ENCODE measurements at places on chromosomes 4 and X.
A peak's percentile ranks its signal among the peaks of the same experiment; 100 is the strongest.

GRCh38 chr4:3310301-3311094 lies 17.7 kb downstream of the RGS12 start:
- no peak for DNase-seq

DNA sequence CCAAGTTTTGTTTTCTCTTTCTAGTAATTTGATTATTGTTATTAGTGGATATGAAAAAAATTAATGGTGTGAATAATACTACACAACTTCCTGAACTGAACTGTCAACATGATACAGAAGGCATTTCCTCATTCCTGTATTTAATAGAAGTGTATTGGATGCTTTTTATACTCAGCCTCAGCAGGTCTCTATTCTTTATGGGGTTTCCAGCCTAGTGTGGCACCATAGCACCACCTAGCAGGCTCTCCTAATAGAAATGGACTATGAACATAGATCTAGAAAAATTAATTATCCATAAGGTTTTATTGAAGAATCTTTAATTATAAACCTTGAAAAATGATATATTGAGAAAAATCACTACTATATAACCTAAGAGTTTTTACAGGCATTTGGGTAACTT lies 52.4 kb downstream of the GLRB start:
- DNase-seq = no peak

DNA sequence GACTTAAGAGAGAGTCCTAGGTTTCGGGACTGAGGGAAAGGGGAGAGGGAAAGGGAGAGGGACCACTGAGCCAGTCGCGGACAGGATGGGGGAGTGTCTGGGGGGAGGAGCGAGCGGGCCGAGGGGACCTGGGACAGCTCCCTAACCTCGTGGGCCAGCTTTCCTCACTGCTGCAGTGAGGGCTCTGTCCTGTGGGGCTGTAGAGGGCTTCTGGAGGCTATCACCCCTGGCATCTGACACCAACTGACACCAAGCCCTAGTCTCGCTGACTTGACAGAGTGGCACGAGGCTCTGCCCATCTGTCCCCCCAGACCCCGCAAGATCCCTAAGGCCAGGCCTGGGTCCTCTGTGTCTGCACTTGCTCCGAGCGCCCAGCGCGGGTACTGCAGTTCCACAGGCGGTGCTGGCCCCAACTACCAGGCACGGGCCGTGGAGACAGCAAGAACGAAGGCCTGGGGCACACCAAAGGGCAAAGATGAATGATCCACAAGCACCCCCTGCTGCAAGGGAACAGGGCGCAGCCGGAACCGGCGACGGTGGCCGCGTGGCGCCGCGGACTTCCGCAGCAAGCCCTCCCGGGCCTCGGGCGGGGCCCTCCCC lies 465 bp downstream of the HAUS7 start:
- peak; percentile 29 for DNase-seq

GRCh38 chr4:20590849-20591248 lies 109.4 kb upstream of the PACRGL start:
- no peak for DNase-seq

- no peak for DNase-seq
Observed at GRCh38 chr4:185211035-185211434, 1.6 kb downstream of the SNX25 start.

- peak; percentile 74 for DNase-seq
Observed at GRCh38 chr4:140266958-140267568, 106.4 kb upstream of the SCOC start.

GRCh38 chr4:42327323-42327722 lies 70.0 kb upstream of the SHISA3 start:
- DNase-seq = no peak

DNA sequence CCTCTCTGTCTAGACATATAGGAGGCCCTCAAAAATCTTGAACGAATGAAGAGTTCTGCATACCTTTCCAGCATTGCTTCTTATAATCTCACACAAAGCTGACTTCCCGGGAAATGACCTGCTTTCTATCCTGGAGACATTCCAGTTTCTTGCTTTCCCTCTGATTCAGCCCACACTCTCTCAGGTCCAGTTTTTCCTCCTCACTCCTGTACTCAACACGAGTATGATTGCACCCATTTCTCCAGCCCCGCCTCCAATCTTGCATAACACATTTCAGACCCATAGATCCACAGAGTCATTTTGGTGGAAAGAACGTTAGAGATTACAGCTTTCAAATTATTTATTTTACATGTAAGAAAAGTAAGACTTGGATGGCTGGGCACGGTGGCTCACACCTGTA lies 127.5 kb upstream of the TLR3 start:
- no peak for DNase-seq

DNA sequence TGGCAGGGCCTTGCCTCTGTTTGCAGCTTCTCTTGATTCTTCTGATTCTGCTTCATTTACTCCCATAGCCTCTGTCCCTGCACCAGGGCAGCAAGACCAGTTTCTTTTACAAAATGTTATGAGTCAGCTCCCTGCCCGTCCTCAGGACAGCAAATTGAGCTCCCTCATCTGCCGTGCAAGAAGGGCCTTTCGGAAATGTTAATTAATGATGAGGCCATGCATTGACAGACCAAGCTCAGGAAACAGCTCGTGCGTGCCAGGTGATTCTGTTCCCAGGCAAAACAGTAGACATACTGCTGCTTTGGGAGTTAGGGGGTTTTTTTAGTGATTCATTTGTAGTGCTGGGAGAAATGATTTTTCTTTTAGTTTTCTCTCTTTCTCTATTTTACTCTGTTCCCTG lies 231.7 kb downstream of the FBXW7 start:
- DNase-seq = no peak

DNA sequence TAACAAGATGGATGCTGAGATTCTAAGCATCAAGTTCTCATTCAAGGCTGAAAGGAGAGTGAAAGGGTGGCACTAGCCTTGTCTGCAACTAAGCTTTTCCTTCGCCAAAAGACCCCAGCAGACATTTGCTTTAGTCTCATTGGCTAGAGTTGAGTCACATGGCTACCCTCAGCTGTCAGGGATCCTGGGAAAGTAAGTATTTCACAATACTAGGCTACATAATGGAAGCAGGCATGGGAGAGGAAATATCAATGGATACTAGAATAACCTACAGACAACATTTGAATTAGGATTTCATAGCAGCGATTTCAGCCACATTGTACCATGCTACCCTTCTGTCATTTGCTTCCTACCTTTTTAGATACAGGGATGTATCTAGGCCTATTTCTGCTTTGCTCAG lies 29.1 kb downstream of the MAOA start:
- no peak for DNase-seq

DNA sequence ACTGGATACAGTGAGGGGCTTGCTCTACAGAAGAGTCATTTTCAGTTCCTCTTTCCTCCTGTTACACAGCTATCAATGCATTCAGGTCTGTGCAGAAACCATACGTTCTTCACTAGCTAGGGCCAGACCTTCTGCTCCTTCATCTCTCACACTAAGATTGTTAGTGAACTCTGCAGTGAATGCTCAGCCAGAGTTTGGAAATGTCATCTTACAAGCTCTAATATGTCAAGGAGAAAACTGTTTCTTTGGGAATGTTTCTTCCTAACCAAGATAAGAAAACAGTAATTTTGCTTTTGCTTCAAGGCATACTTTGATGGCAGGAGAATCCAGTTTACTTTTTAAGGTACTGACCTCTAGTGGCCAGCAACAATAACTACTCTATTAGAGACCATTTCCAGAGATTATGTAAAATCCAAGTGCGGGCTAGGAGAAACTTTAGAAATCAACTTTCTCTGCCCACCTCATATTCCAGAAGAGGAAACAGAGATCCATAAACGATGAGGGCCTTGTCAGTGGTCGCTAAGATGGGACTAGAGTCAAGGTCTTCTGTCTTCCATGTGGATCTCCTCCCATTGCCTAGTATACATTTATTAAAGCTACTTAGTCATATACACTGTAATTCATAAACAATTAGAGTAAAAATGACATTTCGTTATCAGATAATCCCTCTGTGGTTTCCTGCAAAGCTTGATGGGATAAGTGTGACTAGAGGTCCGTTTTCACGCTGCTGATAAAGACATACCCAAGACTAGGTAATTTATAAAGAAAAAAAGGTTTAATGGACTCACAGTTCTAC lies 12.1 kb upstream of the CC2D2A start:
- no peak for DNase-seq

GRCh38 chr4:160819791-160820190 lies 1344.0 kb downstream of the FSTL5 start:
- no peak for DNase-seq

GRCh38 chr4:177391953-177392352 lies 50.3 kb downstream of the AGA start:
- no peak for DNase-seq

DNA sequence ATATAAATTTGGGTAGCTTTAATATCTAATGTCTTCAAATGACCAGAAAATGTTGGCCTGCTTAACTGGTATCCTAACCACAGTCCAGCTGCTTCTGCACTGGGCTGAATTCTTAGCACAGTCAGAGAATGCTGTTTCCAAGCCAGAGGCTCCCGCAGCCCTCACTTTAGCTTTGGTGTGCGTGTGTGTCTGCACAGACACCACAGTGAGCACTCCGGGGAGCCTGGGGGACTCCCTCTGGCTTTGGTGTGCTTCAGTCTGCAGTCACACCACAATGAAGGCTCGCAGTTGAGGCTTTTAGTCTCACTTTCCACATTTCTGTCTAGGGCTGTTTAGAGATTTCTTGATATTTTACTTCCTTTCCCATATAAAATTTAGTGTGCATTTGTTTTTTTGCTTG lies 53.6 kb downstream of the APOO start:
- DNase-seq = no peak

GRCh38 chr4:18917689-18918088 lies 896.1 kb upstream of the LCORL start:
- DNase-seq = no peak

GRCh38 chr4:72295966-72296557 lies 264.3 kb downstream of the NPFFR2 start:
- no peak for DNase-seq

DNA sequence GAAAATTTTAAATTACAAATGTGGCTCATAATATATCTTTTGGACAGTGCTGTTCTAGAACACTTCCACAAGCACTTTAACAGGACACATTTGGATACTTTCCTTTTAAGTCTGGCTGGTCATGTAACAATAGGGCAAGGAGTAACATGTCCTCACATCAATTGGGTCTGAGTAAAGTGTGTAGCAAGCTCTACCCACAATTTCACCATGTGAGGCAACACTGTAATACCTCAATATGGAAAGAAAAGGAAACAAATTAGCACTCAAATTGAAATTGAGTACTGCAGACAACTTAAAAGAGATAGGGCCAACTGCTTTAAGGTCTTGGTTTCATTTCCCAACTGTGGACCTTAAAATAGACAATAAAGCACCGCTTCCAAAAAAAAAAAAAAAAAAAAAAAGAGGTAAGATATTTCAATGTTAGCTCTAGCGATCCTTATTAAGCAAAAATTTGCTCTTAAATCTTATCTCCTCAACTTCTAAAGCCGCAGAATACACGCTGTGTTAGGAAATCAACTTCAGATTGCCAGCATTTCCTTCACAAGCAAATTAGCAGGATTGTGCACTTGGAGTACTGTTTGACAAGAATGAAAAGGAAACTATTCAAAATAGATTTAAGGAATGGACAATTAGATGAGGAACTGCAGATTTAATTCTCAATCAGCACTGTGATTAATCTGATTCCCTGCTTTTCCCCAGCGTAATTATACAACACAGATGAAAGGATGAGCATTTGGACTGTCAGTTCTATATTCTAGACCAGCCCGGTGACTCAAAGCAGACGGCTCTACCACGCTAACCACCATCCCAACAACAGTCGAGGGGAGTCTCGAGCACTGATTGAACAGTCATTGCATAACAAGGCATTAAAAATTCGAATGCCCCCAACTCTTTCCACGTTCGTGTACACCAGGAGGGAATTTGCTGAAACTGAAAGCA lies 1.6 kb downstream of the CASK start:
- DNase-seq = peak; percentile 60

DNA sequence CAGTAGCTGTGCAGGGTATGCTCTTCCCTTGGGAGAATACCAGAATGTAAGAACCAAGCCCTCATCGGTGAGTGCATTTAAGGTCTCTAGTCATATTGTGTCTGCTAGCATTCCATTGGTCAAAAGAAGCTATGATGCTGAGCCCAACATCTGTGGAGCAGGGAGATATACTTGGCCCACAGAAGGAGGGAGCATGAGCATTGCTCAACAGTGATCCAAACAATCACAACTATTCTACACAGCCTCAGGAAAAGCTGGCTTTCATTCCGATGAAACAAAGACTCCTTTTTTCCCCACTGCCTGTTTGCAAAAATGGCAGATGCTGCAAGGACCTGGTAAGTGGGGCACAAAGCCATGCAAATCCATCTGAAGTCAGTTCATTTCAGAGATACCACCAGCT lies 80.6 kb upstream of the DHX15 start:
- no peak for DNase-seq

DNA sequence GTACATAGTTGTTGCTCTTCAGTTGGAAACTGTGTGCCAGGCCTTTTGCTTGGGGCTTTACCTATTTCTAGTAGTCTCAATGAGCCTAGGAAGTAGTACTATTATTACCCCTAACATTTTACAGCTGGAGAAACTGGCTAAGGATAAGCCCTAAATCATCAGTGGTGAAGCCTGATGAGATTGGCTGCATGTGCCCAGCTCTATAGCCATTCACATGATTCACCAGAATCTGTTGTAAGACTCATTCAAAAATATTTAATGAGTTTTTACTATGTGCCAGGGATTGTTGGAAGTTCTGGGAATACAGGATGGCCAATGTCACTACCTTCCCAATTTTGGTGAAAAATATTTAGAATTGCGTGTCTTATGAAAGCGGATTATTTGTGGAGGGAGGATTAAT lies 2.8 kb downstream of the KIT start:
- no peak for DNase-seq

DNA sequence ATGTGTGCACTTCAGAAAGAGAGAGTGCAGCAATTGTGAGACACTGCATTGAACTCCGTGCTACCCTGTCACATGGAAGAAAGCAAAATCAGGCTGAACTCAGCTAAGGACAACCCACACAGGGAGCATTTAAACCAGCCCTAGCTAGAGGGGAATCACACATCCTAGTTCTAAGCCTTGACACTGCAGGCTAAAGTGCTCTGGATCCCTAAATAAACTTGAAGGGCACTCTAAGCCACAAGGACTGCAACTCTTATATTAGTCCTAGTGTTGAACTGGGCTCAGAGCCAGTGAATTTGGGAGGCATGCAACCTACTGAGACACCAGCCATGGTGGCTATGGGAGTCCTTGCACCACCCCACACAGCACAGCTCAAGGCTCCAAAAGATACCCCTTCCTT lies 311.9 kb downstream of the OPHN1 start:
- DNase-seq = no peak

GRCh38 chr4:1959104-1959384 lies 49.7 kb downstream of the NELFA start:
- no peak for DNase-seq

DNA sequence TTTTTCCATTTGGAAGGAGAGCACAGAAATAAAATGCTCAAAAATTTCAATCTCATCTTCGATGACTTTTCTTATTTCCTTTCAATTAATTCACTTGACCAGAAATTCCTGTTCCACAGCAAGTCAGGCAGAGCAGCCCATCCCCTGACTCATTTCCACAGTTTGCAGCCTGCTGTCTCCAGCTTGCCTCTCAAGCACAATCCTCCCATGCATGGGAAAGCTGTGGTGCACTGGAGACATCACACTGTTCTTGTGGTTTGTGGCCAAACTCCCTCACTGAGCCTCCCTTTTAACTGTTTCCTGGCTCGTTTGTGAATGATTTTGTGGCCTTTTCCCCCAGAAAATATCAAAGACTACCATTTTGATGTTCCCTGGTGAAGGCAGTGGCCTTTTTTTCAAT lies 114.0 kb upstream of the ENPEP start:
- DNase-seq = no peak

GRCh38 chr4:74675673-74676279 lies 118.5 kb downstream of the BTC start:
- DNase-seq = peak; percentile 15

- no peak for DNase-seq
Observed at GRCh38 chr4:173556398-173557131, 26.5 kb upstream of the HAND2 start.
